ENCODE measurements at places on chromosomes 3 and 15.

GRCh38 chr3:40691452-40691861 lies 166.7 kb downstream of the ZNF621 start:
- no peak for DNase-seq

GRCh38 chr3:130948001-130948773 lies 54.3 kb downstream of the ATP2C1 start:
- DNase-seq: no peak

DNA sequence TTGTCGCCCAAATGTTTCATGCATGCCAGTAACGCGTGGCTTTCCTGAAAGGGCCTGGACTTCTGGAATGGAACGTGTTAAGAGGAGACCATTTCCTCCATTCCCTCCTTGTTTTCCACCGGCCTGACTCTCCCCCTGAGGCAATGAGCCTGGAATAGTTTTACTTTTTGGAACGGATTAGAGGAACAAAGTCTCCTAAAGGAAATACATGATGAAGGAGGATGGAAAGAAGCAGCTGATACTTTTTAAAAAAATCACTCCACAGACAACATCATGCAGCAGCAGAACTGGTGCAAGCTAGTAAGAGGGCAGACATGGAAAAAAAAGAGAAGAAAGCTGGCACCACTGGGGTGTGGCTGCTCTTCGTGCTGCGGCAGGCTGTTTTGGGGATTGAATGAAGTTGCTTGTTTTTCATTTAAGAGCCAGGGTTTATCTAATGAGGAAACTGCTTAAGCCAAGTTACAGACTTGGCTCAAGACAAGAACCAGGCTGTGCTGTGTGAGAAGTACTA lies 3.6 kb upstream of the KBTBD12 start:
- DNase-seq: no peak

GRCh38 chr3:81545572-81545971 lies 215.9 kb downstream of the GBE1 start:
- no peak for DNase-seq

GRCh38 chr15:35351059-35351458 lies 194.9 kb downstream of the DPH6 start:
- no peak for DNase-seq

DNA sequence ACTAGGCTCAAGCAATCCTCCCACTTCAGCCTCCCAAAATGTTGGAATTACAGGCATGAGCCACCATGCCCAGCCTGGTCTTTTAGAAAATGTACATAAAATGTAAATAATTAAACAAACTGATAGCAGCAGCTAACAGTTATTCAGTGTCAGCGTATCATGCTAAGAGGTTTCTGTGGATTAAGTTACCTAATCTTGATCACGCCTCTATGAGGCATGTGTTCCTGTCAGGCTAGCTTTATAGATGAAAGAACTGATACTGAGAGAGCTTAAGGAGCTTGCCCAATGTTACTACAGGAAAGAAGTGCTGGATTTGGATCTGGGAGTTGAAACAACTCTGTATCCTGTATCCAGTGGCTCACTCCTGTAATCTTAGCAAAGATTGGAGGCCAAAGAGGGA lies 11.2 kb upstream of the MST1R start:
- no peak for DNase-seq

- DNase-seq: peak; percentile 43
Observed at GRCh38 chr15:88655800-88656488, 17.1 kb downstream of the ISG20 start.

DNA sequence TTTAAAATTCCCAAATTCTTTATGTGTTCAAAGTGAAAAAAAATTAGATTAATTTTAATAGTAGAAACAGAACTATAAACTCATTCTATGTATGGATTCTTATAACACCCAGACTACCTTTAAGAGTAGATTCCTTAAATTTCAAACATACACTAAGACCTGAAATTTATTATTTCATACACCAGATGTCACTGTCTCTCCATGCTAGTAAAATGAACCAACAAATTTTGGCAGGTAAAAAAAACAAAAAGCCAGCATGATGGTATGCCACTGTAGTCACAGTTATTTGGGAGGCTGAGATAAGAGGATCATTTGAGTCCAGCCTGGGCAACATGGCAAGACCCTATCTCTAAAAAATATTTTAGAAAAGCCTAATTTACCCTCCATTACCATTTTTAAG lies 461.3 kb upstream of the NAALADL2 start:
- DNase-seq: no peak

DNA sequence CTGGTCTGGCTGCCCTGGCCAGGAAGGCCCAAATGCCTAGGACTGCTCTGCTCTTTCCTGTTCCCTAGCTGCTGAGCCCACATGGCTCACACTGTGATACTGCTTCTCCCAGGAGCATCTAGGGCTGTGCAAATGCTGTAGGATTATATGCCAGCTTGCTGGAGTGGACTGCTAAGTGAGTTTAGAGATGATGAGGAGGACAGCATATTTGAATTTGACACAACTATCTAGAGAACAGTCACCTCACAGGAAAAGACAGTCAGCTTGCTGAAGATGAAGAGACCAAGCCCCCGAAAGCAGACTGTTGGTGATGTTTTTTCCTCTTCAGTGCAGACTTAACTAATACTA lies 39.2 kb downstream of the CLEC3B start:
- no peak for DNase-seq

GRCh38 chr3:163521261-163521660 lies 1557.0 kb downstream of the SI start:
- no peak for DNase-seq

GRCh38 chr3:169847896-169848295 lies 21.8 kb downstream of the LRRC31 start:
- DNase-seq: no peak

DNA sequence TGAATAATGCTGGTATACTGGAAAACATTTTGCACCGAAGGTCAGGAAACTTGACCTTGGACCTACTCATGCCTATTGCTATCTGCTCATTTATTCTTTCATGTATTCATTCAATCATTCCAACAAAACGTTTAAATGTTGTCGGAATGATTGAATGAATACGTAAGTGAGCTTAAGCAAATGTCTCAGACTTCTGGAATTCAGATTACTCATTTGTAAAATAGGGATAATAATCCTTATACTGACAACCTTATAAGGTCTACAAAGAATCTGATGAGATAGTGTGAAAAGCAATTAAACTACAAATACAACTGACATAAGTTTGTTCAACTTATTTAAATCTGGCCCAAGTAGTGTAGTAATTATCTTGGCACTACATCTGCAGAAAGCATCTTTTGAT lies 288.7 kb downstream of the WDR72 start:
- no peak for DNase-seq

DNA sequence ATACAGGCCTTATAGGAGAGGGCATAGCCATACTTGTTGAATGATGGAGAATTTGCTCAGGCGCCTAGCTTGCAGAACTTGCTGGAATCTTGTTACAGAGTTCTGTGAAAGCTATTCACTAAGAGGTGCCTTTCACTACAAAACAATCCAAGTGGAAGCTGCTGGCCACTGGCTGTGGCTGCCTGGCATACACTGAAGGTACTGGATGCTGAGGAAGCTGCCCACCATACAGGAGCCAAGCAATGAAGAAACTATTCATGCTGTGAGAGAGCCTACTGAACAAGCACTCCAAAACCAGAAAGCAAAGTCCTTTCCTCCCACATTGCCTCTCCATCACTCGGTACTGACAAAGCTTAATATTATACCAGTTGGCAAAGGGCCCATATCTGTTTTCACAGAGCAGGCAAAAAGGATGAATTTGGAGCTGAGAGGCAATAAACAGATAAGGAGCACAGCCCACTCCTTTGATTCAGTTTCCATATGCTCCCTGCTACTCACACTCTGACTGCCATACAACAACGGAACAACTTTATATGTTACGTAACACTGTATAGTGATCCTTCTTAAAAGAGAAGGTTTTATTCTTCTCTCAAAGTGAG lies 192.6 kb upstream of the ALCAM start:
- no peak for DNase-seq

GRCh38 chr3:16186086-16186485 lies 11.6 kb downstream of the GALNT15 start:
- DNase-seq: no peak

DNA sequence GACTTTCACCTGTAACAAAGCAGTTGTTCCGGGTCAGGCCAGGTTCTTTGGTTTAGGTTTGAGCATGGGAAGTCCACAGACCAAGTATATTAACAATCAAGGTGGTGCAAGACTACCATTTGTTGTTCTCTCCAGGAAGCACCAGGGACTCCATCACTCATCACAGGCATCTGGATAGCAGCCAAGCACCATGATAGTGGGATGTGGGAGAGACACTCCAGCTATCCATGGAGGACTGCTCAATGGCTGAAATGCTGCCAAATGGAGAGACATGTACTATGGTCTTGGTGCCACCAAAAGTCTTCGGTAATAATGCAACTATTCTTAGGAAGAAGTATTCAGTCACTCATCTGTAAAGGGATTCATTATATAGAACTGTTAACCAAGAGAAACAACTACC lies 143.0 kb downstream of the TNIK start:
- DNase-seq: no peak

DNA sequence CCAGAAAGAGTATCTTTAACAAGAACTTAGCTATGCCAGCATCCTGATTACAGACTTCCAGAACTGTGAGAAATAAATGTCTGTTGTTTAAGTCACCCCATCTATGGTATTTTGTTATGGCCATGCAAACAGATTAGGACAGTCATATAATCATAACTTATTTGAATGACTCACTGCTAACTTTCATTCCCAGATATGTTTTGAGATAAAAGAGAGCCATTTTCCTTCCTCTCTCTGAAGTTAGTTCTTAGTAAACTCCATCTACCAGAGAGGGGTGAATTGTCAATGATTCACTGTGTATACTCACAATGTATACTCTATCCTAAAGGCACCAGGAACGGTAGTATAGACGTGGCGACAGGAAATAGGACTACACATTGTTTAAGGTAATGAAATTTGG lies 179.4 kb upstream of the DPH6 start:
- no peak for DNase-seq

DNA sequence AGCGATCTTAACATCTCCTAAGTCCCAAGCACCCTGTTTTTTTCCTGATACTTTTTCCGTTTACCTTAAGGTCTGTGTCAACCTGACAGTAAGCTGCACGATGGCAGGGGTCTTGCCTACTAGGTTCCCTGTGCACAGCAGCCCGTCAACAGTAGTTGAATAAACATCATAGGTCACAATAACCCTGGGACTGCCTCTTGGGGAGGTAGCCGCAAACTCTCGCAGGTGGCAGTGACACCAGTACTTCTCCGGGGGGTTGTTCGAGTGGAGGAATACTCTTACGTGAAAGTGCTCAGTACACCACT lies 365 bp upstream of the PDCD6IP start:
- no peak for DNase-seq

GRCh38 chr3:37489355-37489754 lies 315.0 kb upstream of the LRRFIP2 start:
- DNase-seq: no peak

- no peak for DNase-seq
Observed at GRCh38 chr15:49040151-49040550, 6.1 kb downstream of the SECISBP2L start.

DNA sequence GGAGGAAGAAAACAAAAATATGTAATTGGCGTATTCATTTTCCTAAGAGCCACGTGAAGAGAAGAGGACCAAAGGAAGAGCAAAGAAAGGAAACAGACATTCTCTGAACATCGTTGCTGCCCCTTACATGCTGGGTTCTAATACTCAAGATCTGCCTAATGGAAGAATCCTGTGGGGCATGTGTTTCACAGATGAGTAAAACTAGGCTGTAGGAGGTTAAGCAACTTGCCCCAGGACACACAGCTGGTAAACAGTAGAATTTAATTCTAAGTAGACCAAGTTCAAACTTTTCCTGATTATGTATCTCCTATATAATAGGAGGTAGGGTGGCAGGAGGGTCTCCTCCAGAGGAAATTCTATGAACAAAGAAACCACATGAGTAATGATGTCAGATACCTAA lies 106.1 kb upstream of the TNFAIP8L3 start:
- DNase-seq: no peak

DNA sequence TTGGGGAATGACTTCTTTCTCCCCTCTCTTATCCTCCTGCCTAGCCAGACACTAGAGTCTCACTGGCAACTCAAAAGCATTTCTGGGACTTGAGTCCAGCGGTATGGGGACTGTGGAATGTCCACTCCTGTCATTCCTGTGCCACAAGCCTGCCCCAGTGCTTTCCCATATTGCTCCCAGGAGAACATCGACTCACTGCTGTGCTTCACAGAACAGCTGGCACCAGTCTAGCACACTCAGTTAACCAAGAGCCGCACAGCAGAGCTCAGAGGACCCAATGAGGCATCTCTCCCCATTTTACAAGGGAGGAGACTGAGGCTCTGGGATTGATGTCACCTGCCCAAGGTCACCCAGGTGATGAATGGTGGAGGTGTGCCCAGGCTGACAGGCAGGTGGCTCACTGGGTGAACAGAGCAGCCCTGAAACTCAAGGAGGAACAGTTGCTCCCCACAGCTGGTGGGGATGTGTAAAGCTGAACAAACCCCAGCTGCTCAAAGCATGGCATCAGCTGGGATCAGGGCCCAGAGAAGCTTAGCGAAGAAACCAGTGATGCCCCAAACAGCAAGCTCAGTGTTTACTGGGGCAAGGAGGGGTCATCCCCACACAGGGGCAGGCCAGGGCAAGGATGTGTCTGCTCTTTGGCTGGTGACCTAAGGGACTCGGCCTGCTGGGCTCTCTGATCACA lies 35.4 kb upstream of the DUSP7 start:
- DNase-seq: no peak

DNA sequence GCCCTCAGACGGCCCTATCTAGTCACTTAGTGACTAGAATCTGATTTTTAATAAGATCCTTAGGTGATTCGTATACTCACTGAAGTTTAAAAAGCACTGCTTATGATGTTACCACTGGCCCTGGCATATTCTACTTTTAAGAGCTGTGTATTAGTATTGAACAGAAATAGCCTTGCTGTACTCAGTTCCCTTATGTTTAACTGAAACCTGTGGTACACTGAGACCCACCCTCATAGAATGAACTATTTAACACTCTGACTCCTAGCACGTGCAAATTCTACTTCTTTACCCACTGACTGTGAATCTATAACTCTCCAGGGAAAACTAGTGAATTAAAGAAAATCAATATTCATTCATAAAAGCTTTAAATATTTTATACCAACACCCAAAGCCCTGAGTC lies 108.9 kb downstream of the CCNL1 start:
- DNase-seq: no peak

DNA sequence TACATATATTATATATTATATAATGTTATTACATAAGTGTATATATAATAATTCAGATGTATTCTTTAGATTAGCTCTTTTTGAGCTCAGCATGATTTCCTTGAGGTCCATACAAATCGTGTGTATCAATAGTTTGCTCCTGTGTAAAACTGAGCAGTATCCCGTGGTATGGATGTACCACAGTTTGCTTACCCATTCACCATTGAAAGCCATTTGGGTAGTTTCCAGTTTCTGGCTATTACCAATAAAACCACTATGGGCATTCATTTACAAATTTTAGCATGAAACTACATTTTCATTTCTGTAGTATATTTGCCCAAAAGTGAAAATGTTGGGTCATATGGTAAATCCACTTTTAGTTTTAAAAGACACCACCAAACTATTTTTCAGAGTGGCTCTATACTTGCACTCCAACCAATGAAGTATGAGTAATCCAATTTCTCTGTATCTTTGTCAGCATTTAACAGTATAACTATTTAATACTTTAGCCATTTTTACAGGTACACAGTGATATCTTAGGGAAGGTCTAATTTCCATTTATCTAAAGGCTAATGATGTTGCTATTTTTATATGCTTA lies 1361.4 kb upstream of the GBE1 start:
- no peak for DNase-seq

GRCh38 chr15:66943456-66944095 lies 121.8 kb upstream of the SMAD3 start:
- peak; percentile 62 for DNase-seq

- no peak for DNase-seq
Observed at GRCh38 chr15:39616731-39617455, 36.0 kb downstream of the THBS1 start.

- no peak for DNase-seq
Observed at GRCh38 chr15:86849136-86849535, 769.5 kb downstream of the AGBL1 start.

Measured in RWPE2 (cell line).